ENCODE measurements at places on chromosomes 11 and 22.

GRCh38 chr22:45843031-45843430 lies 133.9 kb downstream of the WNT7B start:
- no peak for DNase-seq

- no peak for DNase-seq
Observed at GRCh38 chr11:66465373-66466224, 1.1 kb upstream of the PELI3 start.

GRCh38 chr11:95076981-95077380 lies 10.3 kb downstream of the SRSF8 start:
- DNase-seq: no peak

GRCh38 chr22:29979777-29980321 lies 96.9 kb downstream of the MTMR3 start:
- no peak for DNase-seq

DNA sequence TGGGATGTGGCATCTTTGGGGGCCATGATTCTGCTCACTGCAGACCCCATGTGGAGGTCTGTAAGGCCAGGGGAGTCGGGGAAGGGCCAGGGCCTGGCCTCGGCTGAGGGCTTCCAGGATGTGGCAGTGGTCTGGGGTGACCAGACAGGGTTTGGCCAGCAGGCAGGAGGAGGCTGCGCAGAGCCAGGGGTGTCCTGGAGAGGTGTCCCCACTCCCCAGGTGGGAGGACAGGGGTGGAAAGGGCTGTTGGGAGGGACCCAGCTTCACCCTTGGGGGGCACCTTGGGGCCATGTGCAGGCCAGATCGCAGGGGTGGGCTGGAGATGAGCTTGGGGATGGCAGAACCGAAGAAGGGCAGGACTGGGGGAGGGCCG lies 3.4 kb downstream of the PANX2 start:
- DNase-seq: no peak

DNA sequence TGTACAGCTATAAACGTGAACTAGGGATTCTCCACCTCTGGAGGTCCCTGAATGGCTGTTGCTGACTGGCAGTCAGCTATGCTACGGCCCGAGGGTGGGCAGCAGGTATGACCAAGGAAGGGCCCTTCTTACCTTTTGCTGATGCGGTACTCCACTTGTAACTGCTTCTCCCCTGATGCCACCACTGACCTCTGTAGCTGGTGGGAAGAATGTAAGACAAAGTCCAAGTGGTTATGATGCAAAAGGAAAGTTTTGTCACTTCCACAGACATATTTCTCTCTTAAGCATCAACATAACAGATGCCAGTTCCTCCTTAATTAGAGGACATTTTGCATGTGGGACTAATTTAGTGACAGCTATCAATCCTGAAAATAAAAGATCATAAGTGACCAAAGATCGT lies 32.2 kb downstream of the P4HA3 start:
- no peak for DNase-seq

DNA sequence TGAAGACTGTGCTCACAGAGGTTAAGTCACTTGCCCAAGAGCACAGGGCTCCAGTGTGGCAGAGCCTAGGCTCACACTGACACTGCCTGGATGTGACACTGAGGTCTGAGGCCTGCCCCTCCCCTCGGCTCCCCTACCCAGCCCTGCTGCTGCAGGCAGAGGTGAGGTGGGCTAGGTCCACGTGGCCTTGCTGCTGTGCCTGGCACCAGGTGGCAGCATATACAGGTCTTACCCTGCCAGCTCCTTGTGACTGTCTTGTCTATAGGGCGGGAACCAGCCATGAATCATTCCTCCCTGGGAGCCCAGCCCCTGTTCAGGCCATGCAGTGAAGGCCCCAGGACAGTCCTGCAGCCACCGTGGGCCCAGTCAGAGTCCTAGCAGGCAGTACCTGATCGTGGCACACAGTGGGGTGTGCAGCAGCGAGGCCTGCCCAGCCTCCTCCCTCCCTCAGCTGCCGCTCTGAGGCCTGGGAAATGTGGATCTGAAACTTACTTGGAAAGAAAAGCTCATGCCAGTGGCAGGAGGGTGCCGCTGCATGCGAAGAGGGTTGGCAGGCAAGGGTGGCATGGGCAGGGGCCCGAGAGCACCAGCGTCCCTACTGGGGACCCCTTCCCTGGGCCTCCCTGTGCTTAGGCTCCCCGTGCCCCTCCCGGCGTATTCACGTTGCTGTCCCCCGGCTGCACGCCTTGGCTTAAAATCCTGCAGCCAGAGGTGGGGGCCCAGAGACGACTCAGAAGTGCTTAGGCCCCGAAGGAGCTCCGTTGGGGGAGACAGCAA lies 1.2 kb upstream of the CERK start:
- DNase-seq: peak; percentile 65

DNA sequence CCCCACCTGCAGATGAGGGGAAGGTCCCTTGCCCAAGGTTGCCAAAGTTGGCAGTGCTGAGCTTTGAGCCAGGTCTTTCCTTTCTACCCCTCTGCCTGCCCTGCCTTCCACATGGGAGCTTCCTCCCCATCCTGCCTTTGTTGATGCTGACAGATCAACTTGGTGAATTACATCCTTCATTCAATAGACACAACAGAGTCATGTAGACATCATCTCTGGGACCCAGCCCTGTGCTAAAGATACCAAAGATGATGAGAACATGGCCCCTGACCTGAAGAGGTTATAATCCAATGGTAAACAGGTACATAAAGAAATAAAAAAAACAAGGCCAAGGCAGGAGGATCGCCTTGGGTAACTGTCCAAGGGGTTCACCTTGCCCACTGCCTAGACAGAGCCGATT lies 42.4 kb upstream of the MAPK1 start:
- no peak for DNase-seq

- no peak for DNase-seq
Observed at GRCh38 chr11:17531636-17532113, 12.5 kb downstream of the USH1C start.

- DNase-seq: no peak
Observed at GRCh38 chr22:46008836-46009596, 32.1 kb upstream of the WNT7B start.

DNA sequence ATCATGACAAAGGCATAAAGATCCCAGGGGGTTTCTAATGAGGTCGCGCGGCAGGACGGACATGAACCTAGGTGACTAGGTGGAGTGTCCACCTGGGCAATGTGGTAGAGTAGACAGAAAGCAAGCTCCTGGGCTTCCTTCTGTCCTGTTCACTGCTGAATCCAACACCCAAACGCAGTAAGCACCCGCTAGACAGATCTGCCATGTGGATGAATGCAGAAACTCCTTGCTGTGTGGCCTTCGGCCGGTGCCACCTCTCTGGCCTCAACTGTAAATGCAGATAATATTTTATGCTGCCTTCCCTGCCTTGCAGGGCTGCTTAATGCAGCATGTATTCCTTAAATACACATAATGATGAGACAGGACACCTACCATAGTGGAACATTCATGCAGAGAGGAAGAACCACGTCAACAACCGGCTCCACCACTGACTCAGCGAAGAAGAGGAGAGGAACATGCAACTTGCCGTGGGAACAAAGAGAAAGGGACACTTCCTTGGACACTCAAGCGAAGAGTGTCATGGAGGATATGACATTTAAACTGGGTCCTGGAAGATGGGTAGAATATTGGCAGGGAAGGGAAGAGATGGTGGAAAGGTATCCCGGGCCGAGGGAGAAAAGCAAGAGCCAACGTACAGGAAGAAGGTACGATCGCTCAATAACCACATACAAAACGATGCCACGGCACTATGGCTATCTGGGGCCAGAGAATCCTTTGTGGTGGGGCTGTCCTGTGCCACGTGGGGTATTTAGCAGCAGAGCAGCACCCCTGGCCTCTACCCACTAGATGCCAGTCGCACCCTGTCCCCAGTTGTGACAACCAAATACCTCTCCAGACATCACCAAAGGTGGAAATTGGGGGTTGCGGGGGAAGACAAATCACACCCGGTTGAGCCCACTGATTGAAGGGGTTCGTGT lies 30.8 kb downstream of the MYH9 start:
- DNase-seq: no peak

GRCh38 chr11:74909812-74910211 lies 39.1 kb downstream of the XRRA1 start:
- no peak for DNase-seq

- no peak for DNase-seq
Observed at GRCh38 chr11:68870470-68870869, 28.8 kb upstream of the CPT1A start.

DNA sequence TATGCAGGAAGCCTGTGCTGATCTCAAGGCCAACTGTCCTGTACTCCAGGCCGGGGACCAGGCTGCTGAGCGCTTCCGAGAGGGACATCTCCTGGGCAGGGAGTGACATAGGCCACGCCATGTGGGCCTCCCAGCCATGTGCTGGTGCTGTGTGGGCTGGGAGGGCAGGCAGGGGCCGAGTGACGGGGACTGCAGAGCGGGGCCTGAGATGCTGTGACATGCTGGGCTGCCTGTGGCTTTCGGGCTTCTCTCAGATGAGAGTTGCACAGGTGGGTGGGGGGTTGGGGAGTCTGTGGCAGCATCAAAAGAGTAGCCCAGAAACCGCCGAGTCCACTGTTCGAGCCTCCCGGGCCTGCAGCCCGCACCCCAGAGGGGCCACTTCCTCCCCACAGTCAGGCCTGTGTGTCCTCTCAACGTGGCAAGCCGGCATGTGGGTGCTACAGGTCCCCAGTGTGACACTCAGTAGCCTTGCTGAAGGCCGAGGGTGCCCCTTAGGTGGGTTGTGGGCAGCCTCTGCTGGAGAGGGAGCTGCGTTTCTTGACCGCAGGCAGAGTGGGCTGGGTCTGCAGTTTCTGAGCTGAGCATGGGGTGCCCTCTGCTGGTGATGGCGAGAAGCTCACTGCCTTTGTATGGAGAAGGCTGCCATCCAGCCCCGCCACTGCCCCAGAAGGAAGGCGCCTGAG lies 101.2 kb downstream of the BCR start:
- peak; percentile 89 for DNase-seq

DNA sequence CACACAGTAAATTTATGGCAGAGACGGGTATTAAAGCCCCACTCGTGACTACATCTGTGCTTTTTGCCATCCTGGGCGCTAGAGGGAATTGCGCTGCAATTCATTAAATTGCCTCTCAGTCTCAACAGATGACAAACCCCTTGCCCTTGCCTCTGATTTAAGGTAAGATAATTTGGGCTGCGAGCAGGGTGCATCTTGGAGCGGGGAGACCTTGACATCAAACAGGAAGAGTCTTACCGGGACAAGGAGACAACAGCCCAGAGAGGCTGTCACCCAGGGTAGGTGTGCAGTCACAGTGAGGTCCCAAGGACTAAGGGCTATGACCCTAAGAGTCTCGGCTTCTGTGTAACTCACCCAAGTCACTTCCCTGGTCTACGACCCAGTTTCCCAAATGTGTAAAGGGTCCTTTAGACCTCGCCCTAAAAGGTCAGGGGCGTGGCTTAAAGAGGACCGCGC lies 449 bp upstream of the TOM1 start:
- no peak for DNase-seq

DNA sequence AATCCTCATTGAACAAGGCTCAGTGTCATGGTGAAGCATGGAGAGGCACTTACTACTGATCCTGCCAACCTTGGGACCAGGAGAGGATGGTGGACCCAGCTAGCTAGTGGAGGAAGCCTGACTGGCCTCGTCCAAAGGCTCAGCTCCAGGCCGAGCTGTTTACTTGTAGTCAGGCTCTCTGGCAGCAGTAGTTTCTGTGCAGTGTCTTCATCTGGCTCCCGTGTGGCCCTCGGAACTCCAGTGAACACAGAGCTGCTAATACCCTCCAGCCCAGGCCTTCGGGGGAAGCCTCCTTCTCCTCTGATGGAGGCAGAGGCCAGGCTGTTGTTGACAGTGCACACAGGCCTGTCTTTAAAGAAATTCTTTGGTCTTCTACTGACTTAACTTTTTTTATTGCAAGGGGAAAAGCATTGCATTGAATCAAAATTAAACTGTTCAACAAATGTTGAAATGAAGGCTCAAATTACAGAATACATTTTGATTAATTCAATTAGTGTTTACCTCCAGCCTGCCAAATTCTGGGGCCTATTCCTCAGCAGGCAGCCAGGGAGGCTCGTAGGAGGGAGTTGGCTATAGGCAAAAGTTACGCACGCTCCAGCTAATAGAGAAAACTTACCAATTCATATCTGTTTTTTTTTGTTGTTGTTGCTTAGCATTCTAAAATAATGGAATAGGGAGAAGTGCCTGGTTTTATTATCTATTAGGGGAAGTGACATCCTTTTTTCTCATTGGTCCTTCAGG lies 18.8 kb downstream of the PPFIBP2 start:
- no peak for DNase-seq

- no peak for DNase-seq
Observed at GRCh38 chr11:62777389-62777788, 6.2 kb downstream of the TAF6L start.

DNA sequence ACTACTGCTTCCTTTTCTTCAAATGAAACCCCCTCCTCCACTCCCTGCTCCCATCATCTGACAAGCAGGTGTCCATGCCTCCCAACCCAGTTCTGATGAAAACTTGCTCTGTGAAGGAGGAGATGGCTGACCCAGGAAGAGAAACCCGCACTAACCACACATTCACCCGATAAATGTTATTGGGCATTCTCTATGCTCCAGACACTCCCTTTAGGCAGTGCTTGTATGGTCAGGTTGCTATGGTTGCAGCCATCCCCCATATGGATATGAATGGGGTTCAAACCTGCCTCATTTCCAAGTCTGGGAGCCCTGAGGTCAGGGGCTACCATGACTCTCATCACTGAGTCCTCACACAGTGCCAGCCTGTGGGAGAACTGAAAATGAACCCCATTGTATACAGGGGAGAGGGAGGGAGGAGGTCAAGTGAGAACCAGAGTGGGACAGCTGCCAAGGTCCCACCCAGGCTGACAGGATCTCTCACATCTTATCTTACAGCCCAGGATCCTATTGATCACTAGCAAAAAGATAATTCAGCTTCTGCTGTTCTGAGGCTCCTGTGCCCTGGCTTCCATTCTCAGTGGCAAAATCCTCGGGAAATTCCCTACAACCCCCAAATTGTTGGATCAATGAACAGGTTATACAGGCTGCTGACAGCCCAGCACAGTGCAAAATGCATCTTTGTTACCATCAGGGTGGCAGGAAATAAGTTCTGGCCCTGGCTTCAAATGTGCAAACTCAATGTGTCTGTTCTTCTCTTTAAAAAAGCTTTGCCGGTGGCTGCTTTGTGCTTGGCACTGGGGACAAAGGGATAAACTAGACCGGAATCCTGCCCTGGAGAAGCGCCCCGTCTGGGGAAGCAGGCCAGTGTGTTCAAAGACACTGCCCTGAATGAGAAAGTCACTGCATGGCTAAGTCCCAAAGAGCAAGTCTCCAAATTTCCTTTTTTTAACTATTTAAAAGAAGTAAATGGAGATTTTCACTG lies 22.7 kb upstream of the ACER3 start:
- no peak for DNase-seq

All from Right ventricle myocardium inferior (tissue), 1 donor.